ENCODE measurements at places on chromosomes 7 and 10. TPM values are rescaled to one million over a fixed set of nuclear protein-coding genes. Genes with fewer than 3 reads are reported as not detected.
A peak's percentile ranks its signal among the peaks of the same experiment; 100 is the strongest.

The PAPOLB gene
- total RNA-seq, result not detected

The BUD31 gene
- 134 TPM for total RNA-seq

The TNKS2 gene
- total RNA-seq, result 11.2 TPM

GRCh38 chr7:41065663-41066062 lies 637.2 kb downstream of the INHBA start:
- H3K36me3 ChIP-seq, result no peaks in the 10 kb centered on the region
- no peak overlapping the region for H3K27ac ChIP-seq
- no peak for DNase-seq
- no peaks in the 10 kb centered on the region for H3K4me1 ChIP-seq

DNA sequence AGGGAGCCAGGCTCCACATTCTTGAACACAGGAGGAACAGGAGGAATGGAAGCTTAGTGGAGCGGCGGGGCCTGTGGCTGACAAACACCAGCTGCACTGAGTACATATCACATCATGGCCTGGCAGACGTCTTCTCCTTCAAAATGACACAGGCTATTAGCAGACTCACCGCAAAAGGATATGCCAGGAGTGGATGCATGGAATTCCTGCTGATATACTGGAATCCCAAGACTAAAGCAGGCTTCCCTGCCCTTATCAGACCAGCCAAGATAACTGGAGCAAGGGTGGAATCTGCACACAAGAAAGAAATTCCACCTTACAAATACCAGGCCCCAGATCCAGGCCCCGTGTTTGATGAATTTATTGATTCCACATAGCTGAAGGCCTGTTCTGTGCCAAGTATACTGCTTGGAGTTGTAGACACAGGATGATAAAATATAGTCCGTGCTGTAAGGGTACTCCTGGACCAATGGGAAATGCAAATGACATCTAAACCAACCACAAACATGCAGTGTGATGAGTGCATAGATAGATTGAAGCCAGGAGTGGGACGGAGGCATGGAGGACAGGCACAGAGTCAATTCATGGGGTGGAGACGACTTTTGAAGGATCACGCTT lies 480.5 kb upstream of the ZMIZ1 start:
- H3K36me3 ChIP-seq, result no peaks in the 10 kb centered on the region
- no peak overlapping the region for H3K4me3 ChIP-seq
- no peak for DNase-seq
- H3K4me1 ChIP-seq, result no peaks in the 10 kb centered on the region
- H3K27me3 ChIP-seq, result no peaks in the 10 kb centered on the region

GRCh38 chr10:109931163-109931562 lies 7.9 kb upstream of the XPNPEP1 start:
- H3K4me3 ChIP-seq, result no peak overlapping the region
- no peak overlapping the region for H3K27ac ChIP-seq
- H3K36me3 ChIP-seq, result no peaks in the 10 kb centered on the region

DNA sequence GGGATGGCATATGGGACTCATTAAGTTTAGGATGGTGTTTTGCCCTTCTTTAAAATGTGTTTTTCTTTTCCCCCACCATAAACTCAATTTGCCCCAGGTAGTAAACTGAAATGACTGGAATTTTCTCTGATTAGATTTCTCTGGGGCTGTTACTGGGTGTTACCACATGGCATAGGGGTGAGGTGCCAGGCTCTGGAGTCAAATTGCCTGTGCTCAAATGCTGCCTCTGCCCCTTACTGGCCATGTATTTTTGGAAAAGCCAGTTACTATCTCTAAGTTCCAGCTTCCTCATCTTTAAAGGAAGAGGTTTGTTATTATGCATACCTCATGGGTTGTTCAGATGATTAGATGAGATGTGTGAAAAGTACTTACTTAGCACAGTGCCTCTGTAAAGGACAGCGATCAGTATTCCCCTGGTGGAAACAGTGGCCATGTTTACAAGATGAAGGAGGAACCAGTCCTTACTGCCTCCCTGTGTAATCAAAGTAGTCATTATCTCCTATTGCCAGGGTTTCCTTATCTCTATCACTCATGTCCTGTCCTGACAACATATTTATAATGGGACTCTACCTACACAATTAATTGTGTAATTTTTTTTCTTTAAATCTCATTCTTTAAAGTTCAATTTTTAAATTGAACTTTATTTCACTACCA lies 352.0 kb downstream of the KCNMA1 start:
- no peaks in the 10 kb centered on the region for H3K27me3 ChIP-seq
- no peak for DNase-seq
- H3K27ac ChIP-seq, result no peak overlapping the region
- H3K4me3 ChIP-seq, result no peak overlapping the region
- H3K4me1 ChIP-seq, result no peaks in the 10 kb centered on the region

- no peak for DNase-seq
- no peaks in the 10 kb centered on the region for H3K27me3 ChIP-seq
- H3K4me3 ChIP-seq, result no peak overlapping the region
- no peaks in the 10 kb centered on the region for H3K36me3 ChIP-seq
Measured at GRCh38 chr7:70975754-70976153, 156.2 kb upstream of the GALNT17 start.

GRCh38 chr7:80902716-80903308 lies 16.0 kb downstream of the SEMA3C start:
- H3K27ac ChIP-seq, result no peak overlapping the region
- no peak overlapping the region for H3K4me3 ChIP-seq
- no peaks in the 10 kb centered on the region for H3K36me3 ChIP-seq

GRCh38 chr10:105838392-105838791 lies 1197.3 kb downstream of the SORCS3 start:
- no peak overlapping the region for H3K27ac ChIP-seq
- H3K36me3 ChIP-seq, result no peaks in the 10 kb centered on the region
- H3K4me1 ChIP-seq, result no peaks in the 10 kb centered on the region
- peak overlapping the region; percentile 15 for H3K4me3 ChIP-seq
- H3K27me3 ChIP-seq, result no peaks in the 10 kb centered on the region

GRCh38 chr10:78236416-78237015 lies 202.9 kb downstream of the RPS24 start:
- no peak overlapping the region for H3K27ac ChIP-seq
- DNase-seq, result no peak
- H3K27me3 ChIP-seq, result no peaks in the 10 kb centered on the region
- no peaks in the 10 kb centered on the region for H3K4me1 ChIP-seq

Measured in GM12878 (cell line).